NCI-H1436 (cell line): ENCODE measurements at places on chromosomes 4 and X.

GRCh38 chr4:137957806-137958205 is 284.3 kb downstream of the SLC7A11 start:
- DNase-seq: no peak

DNA sequence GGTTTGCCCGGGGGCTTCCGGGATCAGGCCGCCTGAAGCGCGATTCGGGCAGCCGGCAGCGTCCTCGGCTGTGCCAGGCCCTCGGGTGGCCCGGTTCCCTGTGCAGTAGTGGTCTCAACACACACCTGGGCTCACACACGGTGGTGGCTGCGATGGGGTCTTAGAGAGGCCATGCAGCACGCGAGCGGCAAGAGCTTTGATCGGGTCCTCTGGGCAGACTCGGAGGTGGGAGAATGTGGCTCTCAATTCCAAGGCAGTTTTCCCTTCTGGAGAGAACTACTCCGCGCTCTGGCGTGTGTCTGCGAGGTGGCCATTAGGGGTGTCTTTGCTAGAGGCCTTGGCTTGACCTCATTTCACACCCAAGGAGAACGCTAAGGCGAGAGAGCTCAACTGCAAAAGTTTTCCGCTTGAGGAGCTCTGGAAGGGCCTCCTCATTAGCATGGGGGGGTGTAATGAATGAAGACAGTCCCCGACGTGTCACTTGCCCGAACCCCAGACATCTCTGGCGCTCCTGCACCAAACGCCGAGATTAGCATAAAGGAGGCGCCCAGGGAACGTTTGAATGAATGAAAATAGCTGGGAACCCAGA is 771 bp upstream of the RBPJ start:
- no peak for DNase-seq

GRCh38 chr4:90081432-90082144 is 45.6 kb upstream of the CCSER1 start:
- no peak for DNase-seq

DNA sequence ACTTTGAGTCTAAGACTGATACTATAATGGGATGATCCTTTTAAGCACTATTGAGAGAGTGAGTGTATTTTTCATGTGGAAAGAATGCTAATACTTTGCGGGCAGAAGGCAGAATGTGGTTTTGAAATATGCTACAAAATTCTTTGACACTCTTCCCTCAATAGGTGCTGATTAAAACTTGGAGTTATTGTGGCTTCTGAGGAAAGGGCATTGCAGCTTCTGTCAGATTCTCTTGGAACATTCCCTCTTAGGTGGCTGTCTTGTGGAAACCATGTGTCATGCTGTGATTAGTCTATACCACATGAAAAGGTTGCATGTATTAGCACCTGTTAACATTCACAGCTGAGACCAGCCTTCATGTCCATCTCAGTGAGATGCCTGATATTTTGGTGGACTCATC is 547.0 kb downstream of the STIM2 start:
- DNase-seq: no peak

GRCh38 chr4:181753207-181753606 is 490.0 kb upstream of the TENM3 start:
- no peak for DNase-seq

DNA sequence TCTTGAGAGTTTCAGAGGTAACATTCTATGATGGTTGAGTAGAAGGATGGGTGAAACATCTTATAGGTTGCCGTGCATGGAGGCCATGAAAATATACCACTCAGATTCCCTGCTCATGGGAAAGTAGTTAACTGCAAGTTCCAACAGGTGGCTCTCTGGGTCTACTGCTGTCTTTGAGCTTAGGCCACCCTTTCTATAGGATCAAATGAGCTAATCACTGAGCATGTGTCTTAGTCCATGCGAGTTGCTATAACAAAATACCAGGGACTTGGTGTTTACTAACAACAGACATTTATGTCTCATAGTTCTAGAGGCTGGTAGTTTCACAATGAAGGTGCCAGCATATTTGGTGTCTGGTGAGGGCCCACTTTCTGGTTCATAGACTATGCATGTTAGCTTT is 144.8 kb upstream of the UNC5C start:
- DNase-seq: no peak

DNA sequence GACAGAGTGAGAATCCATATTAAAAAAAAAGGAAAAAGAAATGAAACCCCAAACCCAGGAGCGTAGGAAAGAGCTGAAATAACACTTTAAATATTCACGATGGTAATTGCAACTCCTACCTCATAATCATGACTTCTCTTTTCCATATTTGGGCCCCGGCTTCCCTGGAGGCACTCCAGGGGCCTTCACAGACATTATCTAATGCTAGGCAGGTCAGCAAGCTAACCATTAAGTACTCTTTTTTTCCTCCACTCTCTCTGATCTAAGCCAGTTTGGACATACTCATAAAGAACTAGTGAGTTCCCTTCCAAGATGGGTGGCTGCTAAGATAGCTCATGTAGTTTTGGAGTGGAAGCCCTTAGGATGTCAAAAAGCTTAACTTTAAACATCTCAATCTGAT is 83.2 kb downstream of the SH3KBP1 start:
- no peak for DNase-seq

- DNase-seq: no peak
These were observed 520.5 kb upstream of the NR3C2 start for GRCh38 chr4:148962539-148963290.

DNA sequence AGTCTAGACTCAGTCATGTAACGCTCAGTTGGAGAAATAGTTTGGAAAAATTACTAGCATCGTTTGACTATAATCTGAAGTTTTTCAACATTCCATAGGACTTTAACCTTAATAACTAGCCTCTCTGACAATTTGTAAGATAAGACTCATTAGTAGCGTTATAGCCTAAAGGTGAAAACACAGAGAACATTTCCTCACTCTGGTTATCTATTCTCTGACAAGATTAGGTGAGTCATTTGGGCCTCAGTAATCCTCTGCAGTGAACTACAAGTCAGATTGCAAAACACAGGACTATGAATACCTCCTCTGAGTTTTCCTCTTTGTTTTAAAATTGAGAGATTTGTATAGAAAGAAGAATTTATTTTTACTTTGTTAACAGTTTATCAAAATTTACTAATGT is 31.8 kb upstream of the PDLIM5 start:
- no peak for DNase-seq

- DNase-seq: no peak
These were observed 5.2 kb upstream of the EFNB1 start for GRCh38 chrX:68823413-68824151.

- no peak for DNase-seq
These were observed 466.7 kb downstream of the NKX6-1 start for GRCh38 chr4:84032372-84032771.

DNA sequence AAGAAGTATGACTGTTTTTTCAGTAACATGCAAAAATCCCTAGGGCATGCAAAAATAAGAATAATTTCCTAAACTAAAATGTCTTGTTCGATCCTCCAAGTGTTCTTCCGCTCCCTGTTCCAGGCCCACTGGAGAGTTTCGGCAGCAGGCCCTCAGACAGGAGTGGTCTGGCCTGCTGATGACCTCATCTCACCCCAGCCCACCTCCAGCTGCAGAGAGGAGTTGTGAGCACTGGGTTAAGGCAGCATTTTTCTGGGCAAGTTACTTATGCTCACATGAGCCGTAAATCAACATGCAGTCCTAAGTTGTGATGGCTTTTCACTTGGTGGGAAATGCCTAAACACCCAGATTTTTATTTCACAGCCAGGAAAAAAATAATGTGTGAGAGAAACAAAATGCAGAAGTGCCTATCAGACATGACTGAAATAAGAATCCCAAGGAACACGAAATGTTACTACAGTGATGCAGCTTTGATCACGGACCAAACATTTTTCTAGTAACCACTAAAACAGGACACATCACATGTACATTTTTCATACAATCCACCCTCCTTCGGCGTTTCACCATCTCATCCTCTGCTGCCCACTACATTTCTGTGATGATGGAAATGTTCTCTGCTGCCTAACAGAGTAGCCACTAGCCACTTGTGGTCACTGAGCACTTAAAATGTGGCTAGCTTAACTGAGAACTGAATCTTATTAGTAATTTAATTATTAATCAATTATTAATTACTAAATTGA is 153.3 kb upstream of the TBL1X start:
- DNase-seq: no peak

- DNase-seq: no peak
These were observed 16.0 kb downstream of the PPP2R2C start for GRCh38 chr4:6456450-6456849.

GRCh38 chrX:47566841-47567240 is 5.8 kb downstream of the ARAF start:
- DNase-seq: no peak

GRCh38 chr4:106986486-106986885 is 49.6 kb downstream of the DKK2 start:
- DNase-seq: no peak
